Activated CD4-positive, alpha-beta T cell treated with anti-CD3 and anti-CD28 coated beads for 4 hours (primary cell): ENCODE measurements at places on chromosomes 7 and 10.

GRCh38 chr7:121954803-121955202 is 81.8 kb downstream of the PTPRZ1 start:
- DNase-seq: no peak

- no peak for DNase-seq
Observed at GRCh38 chr10:98340261-98340939, 72.4 kb upstream of the LOXL4 start.

DNA sequence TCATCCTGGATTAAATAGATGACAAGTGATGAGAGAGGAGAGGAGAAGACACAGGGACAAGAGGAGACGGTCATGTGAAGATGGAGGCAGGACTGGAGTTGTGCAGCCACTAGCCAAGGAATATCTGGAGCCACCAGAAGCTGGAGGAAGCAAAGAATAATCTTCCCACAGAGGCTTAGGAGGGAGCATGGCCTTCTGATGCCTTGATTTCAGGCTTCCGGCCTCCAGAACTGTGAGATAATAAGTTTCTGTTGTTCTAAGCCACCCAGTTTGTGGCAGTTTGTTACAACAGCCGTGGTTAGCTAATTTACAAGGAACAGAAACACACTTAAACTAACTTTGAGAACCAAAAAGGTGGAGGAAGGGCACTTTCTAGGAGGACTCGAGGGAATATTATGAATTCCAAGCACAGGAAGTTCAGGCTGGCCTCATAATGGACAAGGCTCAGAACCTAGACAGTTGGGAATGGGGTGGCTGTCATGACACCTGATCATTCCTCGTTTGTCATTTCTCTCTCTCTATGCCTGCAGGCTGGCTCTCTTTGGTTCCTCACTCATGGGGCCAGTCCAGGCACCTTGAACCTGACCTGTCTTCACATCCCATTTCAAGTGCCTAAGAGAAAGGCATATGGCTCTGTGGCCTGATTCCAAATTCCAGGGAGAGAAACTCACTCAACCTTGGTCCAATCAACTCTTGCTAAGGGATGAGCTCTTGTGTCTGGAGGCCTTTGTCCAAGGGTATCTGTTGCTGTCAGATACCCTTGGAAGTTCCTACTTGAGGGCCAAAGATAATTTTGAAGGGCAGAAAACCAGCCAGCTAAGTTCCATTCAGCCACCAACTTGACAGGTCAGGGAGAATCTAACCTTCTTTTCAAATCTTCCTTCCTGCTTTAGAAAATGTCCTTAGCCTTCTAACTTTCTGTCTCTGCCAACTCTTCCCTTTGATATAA is 33.5 kb upstream of the PDZD8 start:
- DNase-seq: no peak

- DNase-seq: no peak
Observed at GRCh38 chr7:3312583-3312982, 11.5 kb downstream of the SDK1 start.

GRCh38 chr7:38905056-38905759 is 3.8 kb downstream of the VPS41 start:
- no peak for DNase-seq
